ENCODE measurements at places on chromosomes 2 and 18.

DNA sequence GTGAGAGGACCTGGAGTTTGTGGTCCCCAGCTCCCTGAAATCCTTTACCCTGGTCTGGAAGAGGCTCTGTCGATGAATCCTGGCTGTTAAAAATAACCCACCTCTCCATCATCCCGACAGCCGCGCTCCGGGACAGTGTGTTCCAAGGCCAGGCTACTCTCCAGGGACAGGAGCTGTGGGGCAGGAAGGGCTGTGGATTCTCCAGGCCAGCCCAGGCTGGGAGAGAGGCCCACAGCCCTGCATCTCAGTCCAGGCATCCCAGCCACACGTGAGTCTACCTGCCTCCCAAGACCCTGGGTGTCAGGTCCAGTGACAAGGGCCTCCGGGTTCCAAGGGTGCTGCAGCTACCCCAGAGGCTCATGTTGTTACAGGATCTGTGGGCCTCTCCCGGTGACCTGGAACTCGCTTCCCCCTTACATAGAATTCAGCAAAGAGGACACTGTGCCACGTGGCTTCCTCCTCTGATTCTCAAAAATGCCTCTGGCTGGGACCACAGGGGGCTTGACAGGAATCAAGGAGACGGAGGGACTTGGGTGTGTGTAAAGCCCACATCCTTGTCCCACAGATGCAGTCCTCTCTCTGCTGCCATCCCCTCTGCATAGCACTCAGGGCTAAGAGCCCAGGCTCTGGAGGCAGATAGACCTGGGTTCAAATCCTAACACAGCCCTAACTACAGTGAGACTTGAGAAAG lies 17.3 kb downstream of the ADRA2B start:
- DNase-seq, result no peak

- no peak for DNase-seq
Observed at GRCh38 chr2:96575785-96576456, 39.4 kb downstream of the ARID5A start.

GRCh38 chr2:28390746-28391563 lies 1.7 kb upstream of the FOSL2 start:
- DNase-seq, result peak; percentile 37

DNA sequence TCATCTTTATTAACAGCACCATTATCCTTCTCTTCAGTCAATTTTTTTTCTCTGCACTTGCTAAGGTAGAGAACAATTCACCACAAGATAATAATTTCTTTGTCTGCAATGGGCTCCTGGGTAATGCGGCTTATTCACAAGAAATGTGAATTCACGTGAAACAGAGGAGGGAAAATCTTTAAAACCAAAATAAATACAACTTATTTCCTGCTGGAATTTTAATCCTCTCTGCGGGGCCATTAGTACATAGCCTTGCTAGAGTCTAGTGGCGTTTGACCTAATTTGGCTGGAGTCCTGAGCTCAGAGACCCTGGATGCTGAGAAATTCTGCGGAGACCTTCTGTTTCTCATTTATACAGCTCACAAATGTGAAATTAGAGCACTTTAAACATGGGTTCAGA lies 319.3 kb upstream of the MMADHC start:
- no peak for DNase-seq

- no peak for DNase-seq
Observed at GRCh38 chr18:44821924-44822323, 141.2 kb downstream of the SETBP1 start.

GRCh38 chr2:73070643-73071359 lies 711 bp downstream of the SFXN5 start:
- DNase-seq, result peak; percentile 48

- no peak for DNase-seq
Observed at GRCh38 chr2:151907286-151908203, 79.3 kb upstream of the ARL5A start.

DNA sequence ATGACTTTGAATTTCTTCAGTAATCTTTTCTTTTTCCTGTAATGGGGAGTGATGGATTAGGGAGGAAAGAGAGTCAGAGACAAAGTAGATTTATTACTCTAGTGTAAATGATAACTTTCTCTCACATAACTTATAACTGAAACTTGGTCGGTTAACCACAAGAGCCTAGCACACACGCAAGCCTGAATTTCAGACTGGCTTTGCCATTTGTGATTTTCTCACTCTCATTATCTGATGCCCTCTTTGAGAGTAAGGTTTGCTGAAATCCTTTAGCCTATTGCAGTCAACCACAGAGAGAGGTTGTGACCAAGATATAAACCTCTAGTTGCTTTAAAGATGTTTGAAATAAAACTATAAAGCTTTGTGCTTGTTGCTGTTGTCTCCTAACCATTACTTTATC lies 117.9 kb upstream of the NETO1 start:
- DNase-seq, result no peak

GRCh38 chr2:1623906-1624445 lies 120.3 kb downstream of the PXDN start:
- DNase-seq, result no peak

DNA sequence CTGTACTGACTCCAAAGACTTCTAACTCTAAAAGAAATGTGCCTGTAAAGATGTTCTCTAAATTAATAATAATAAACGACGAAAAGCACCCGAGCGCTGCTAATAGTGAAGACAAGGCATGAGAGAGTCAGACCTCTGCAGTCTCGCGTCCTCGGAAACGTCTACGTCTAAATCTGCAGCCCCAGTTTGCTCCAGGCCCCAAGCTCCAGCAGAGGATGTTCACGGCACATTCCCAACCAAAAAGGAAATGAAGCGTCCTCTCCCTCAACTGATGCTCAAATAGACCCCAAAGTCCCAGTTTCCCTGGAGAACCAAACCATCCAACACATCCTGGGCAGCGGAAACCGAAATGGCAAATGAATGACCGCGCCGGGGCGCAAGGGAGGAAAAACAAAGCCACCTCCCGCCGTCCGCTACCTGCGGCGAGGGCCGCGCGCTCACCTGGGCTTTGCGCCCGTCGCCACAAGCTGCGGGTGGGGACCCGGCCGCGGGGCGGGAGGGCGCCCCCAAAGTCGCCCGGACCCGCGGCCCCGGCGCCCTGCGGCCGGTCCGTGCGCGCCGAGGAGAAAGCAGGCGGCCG lies 47.1 kb upstream of the CCDC150 start:
- peak; percentile 40 for DNase-seq

- no peak for DNase-seq
Observed at GRCh38 chr2:223366566-223366965, 235.6 kb downstream of the SCG2 start.

DNA sequence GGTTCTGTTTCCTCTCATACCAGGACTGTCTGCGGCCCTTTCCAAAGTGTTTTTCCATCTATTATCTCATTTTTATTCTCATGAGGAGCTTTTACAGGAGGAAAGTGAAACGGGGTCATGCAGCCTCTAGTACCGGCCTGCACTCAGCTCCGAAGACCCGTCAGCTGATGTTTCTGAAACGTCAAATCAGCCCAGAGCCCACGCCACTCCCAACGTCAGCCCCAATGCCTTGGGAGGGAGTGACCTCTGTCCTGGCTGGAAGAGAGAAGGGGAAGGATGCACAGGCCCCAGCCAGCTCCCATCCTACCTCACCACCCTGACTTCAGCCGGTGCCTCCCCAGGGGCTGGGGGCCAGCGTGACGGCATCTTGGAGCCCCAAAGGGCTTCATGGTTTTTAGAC lies 58.5 kb downstream of the ADCY3 start:
- DNase-seq, result no peak

DNA sequence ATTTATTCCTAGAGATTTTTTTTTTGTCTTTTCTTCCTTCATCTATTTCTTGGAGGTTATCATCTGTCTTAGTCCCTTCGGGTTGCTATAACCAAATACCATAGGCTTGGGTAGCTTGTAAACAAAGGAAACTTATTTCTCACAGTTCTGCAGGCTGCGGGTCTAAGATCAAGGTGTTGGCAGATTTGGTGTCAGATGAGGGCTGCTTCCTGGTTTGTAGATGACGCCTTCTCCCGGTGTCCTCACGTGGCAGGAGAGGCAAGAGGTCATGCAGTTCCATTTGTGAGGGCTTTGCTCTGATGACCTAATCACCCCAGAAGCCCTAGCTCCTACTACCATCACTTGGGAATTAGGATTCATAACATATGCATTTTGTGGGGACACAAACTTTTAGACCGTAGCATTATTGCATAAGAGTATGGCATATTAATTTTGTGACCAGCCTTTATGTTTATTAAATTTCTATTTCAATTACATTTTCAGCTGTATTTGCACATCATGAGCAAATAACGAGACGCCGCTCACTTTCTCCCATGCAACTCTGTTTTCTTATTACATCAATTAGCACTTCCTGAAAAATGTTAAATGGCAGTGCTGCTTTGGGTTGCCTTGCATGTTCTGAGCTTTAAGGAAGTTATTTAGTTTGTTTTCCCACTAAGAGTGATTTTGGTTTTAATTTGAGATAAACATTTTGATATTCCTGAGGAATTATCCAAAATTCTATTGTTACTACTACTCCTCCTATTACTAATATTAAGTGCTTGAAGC lies 246.4 kb upstream of the HDAC4 start:
- DNase-seq, result no peak

DNA sequence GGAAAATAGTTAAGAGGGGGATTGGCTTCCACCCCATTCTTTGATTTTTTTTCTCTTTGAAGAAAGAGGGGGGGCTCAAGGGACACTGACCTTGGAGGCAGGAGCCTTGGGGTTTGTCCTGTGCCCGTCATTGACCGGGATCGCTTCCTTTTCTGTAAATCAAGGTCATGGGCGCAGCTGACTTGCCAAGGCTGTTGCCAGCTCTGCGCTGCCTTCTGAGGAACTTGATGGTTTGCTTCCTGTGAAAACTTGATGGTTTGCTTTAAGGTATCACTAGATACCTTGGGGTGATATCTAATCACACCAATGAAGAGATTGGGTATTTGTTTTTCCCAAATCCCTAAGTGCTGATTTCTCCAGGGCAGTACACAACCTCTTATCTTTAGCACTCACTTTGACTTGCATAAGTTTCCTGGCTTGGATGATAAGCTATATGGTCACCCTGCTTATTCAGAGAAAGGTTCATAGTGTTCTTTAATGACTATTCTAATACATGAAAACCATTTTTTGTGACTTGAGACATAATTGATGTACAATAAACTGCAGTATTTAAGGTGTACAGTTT lies 56.0 kb downstream of the DGKD start:
- no peak for DNase-seq

GRCh38 chr2:159953136-159953823 lies 109.1 kb downstream of the PLA2R1 start:
- DNase-seq, result no peak

GRCh38 chr2:65551528-65551927 lies 119.1 kb upstream of the SPRED2 start:
- no peak for DNase-seq

DNA sequence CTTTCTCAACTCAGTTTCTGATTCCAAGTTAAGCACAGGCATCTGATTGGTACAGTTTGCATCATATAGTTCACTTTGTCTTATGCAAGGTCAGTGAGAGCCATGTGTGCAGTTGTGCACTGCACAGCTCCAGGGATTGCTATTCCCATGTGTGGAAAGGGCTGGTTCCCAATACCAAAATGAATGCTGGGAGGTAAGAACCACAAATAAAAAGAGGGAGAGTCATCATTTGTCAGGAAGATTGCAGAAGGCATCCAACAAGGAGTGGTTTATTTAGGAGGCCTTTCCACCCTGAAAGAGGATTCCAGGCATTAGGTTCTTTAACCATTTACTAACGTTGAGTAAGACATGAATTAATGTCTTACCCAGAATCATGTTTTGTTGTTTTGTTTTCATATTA lies 141.2 kb upstream of the ST6GAL2 start:
- no peak for DNase-seq

DNA sequence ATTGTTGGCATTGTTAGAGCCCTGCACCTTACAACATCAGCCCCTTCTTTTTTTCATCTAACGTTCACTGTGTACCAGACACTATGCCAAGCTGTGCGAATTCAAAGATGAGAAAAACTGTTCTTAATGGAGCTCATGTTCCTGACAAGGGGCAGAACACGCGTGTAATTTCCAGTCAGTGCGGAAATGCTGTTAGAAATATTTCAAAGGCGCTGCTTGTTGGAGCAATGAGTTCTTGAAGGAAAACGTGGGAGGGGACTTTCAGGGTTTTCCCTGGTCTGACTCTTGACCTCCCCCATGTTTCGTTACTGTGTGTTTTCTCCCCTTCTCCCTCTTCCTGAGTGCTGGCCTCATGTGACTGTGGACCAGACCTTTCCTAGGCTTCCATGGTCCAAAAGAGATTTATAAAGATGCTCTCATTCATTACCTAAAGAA lies 1.5 kb downstream of the MTHFD2 start:
- no peak for DNase-seq

GRCh38 chr2:128058114-128058513 lies 30.3 kb upstream of the SAP130 start:
- no peak for DNase-seq

DNA sequence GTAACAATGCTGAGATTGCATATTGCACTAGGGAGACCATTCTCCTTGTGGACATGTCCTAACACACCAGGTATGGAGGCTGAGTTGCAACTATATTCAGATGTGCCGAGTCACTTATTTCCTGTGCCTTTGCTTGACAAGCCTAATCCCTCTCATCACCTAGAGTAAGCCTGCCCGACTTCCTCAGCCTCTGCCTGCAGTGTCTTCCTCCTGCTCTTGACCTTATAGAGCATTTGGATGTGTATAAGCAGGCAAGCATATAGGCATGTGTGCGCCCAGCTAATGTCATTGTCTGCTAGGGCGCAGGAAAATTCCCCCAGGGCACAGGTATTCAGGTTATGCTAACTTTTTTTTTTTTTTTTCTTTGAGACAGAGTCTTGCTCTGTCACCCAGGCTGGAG lies 316.9 kb downstream of the CDH2 start:
- no peak for DNase-seq

GRCh38 chr18:965921-966758 lies 61.5 kb downstream of the ADCYAP1 start:
- DNase-seq, result no peak

GRCh38 chr2:238640486-238640885 lies 207.4 kb upstream of the TWIST2 start:
- no peak for DNase-seq

GRCh38 chr2:237763812-237764211 lies 34.8 kb upstream of the RBM44 start:
- no peak for DNase-seq

GRCh38 chr2:99422599-99422998 lies 67.2 kb downstream of the REV1 start:
- no peak for DNase-seq

DNA sequence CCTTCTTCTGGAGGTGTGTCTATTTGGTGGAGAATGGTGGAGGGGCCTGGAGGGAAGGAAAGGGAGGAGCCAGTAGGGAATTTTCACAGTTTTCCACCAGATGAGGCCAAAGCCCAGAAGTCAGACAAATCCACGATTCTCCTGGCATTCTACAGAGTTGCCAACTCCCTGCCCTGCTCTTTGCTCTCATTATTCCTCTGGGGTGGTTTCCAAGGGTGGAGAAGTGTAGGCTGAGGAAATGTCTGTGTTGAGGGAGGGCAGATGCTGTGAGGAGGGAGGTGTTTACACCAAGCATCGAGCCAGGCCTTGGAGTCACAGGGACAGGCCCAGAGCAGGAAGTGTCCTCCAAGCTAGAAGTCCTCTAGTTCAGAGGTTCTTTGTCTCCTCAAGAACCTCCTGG lies 124.1 kb upstream of the LGALSL start:
- no peak for DNase-seq

- no peak for DNase-seq
Observed at GRCh38 chr2:71224935-71225334, 2.0 kb downstream of the PAIP2B start.

- no peak for DNase-seq
Observed at GRCh38 chr2:166246901-166247300, 119.1 kb upstream of the SCN1A start.

GRCh38 chr2:56369316-56369715 lies 185.5 kb downstream of the CCDC85A start:
- no peak for DNase-seq
